ENCODE measurements at places on chromosomes 5 and 9. TPM values are rescaled to one million over a fixed set of nuclear protein-coding genes. Genes with fewer than 3 reads are reported as not detected.
A peak's percentile ranks its signal among the peaks of the same experiment; 100 is the strongest.

STPG3 gene
- polyA plus RNA-seq, result not detected

TICAM2 gene
- 3.0 TPM for polyA plus RNA-seq

DDX4 gene
- polyA plus RNA-seq, result not detected

DIPK1B gene
- 18.9 TPM for polyA plus RNA-seq

IL33 gene
- 45.0 TPM for polyA plus RNA-seq

LIX1 gene
- polyA plus RNA-seq, result 0.10 TPM

CMYA5 gene
- 4.3 TPM for polyA plus RNA-seq

- peak; percentile 7 for DNase-seq
Measured at GRCh38 chr5:76691467-76692273, 24.3 kb upstream of the F2R start.

DNA sequence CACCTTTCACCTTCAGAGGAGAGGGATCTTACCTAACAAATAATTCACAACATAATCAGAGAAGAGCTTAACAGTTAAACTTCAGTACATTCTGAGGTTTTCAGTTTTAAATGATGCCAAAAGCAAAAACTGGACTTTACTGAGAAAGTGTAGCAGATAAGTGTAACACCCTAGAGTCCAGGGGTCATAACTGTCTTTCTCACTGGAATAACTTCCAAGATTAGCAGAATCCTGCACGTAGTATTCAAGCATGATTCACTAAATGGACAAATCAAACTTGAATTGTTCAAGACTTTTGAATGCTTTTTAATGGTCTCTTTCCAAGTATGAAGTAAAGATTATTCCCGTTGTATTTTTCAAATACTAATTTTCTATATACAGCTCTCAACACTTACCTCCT is 180.1 kb upstream of the NREP start:
- DNase-seq, result no peak

- no peak for DNase-seq
Measured at GRCh38 chr9:88477300-88477751, 57.7 kb upstream of the NXNL2 start.

GRCh38 chr5:167552356-167552755 is 739.1 kb upstream of the WWC1 start:
- no peak for DNase-seq

- no peak for DNase-seq
Measured at GRCh38 chr5:116859666-116860320, 285.2 kb upstream of the SEMA6A start.

GRCh38 chr9:72292874-72293607 is 72.0 kb downstream of the ZFAND5 start:
- DNase-seq, result no peak

DNA sequence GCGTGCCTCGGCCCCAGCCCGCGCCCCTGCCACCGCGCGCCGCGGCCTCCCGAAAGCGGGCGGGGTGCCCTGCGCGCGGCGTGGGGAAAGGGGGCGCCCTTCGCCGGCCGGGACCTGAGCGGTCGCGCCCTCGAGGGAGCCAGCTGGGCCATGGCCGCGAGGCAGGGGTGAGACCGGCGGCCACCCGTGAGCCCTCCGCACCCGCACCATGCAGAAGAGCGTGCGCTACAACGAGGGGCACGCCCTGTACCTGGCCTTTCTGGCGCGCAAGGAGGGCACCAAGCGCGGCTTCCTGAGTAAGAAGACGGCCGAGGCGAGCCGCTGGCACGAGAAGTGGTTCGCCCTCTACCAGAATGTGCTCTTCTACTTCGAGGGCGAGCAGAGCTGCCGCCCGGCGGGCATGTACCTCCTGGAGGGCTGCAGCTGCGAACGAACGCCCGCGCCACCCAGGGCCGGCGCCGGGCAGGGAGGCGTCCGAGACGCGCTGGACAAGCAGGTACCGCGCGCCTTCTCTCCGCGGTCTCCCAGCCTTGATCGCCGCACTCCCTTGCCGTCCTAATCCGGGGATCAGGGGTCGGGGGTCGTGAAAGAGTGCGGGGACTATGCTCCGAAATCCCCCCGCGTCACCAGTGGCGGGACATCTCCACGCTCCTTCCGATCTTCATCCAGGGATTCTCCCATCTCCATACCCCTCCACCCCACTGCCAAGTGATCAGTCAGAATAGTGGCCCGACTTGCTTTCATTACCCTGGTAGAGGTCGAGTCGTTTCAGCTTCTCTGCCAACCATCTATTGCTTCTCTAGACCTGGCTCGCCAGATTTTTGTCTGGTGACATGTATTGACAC is 590 bp downstream of the RASGRF2 start:
- no peak for DNase-seq

- DNase-seq, result no peak
Measured at GRCh38 chr9:124596172-124596839, 89.1 kb upstream of the NR5A1 start.

DNA sequence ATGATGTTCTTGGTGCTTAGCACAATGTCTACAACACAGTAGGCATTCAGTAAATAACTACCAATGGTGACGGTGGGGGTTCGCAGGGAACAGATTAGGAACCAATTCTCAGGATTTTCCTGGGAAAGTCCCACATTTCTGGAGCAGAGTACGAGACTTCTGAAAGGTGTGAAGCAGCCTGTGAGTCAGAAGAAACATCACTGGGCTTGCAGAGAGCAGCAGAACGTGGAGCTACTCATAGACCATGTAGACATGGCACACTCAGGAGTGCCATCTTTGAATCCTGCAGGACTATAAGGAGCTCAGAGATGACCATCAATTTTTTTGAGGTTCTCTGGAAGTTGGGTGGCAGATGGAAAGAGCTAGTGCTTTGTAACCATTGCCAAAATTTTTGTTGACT is 106.6 kb upstream of the ANKRD55 start:
- no peak for DNase-seq

DNA sequence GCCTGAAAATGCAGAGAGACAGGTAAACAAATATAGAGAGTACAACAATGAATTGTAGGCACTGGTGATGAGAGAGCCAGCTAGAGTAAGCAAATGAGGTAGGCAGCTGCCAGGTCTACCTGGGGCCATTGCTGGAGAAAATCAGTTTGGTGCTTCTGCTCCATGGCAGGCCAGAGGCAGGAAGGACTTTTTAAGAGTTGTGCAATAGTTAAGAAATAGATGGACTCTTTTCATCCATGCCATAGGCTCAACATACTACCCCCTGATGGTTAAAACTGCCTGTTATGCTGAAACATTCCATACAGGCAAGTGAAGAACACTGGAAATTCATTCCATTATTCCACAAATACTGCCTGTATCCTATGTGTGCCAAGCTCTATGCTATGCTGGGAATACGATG is 86.5 kb upstream of the CCDC112 start:
- DNase-seq, result no peak

GRCh38 chr5:36957953-36958537 is 81.5 kb downstream of the NIPBL start:
- no peak for DNase-seq

GRCh38 chr9:101139082-101139481 is 110.6 kb downstream of the PLPPR1 start:
- DNase-seq, result no peak

- no peak for DNase-seq
Measured at GRCh38 chr9:17580119-17580518, 1.3 kb downstream of the SH3GL2 start.

- no peak for DNase-seq
Measured at GRCh38 chr9:21806644-21807043, 4.2 kb downstream of the MTAP start.

DNA sequence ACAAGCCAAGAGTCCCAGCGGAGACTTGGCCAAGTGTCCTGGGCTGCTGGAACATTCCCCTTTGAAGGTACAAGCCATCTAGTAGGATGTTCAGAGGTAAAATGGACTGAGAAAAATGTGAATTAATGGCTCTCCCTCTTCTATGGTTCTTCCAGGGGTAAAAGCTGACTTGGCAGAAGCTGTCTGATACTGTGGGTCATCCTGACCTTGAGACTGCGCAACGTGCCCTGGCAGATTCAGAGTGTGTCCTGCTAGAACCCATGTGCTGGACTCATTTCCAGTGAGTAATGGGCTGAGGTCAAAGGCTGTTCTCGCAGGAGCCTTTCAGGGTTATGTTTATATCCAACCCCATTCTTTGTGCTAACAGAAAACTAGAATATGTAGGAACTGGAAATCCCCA is 423.0 kb upstream of the CD180 start:
- DNase-seq, result no peak

- no peak for DNase-seq
Measured at GRCh38 chr9:78566521-78566920, 269.6 kb downstream of the PSAT1 start.

- DNase-seq, result no peak
Measured at GRCh38 chr5:123929055-123929474, 417.1 kb downstream of the CSNK1G3 start.

GRCh38 chr9:131329241-131329641 is 39.7 kb downstream of the PLPP7 start:
- no peak for DNase-seq

DNA sequence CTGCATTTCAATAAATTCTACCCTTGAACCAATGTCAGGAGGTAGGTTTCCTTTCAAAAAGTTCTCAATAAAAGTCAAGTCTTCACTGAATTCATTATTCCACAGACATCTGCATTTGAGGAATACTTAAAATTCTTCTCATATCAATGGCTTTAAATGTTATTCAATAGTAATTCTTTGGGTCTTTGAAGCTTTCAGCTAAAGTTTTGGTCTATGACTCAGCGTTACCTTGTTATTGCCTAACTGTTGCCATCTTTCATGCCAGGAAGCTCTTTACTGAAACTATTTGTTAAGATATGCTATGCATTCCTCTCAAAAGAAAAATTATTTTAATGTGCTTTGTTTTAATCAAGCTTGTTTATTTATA is 170.5 kb downstream of the NNT start:
- no peak for DNase-seq

Measured in urinary bladder (tissue), 4 donors.